Foreskin melanocyte (primary cell): ENCODE measurements at places on chromosomes 16 and 17.

DNA sequence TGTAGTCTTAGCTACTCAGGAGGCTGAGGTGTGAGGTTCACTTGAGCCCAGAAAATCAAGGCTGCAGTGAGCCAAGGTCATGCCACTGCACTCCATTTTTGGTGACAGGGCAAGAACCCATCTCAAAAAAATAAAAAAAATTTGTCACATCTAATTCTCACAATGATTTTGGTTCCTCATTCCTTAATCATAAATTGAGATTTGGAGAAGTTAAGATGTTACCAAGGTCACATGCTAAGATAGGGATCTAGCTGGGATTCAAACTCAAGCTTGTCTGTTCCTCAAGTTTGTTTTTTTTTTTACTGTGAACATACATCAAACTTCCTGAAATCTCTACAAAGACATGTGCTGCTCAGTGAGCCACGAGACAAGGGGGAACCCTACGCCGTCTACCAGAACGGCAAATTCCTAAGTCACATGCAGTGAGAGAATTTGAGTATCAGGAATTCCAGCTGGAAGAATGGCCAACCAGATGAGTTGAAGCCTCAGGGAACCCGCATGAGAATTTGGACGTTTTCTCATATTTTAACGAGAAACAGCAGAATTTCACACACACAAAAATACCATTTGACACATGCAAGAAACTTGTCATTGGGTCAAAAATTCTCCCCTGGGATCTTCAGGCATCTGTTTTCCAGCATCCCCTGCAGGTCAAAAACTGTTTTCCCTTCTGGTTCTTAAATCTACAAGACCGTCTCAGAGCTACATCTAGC lies 414.1 kb upstream of the GOT2 start:
- peak; percentile 7 for DNase-seq

DNA sequence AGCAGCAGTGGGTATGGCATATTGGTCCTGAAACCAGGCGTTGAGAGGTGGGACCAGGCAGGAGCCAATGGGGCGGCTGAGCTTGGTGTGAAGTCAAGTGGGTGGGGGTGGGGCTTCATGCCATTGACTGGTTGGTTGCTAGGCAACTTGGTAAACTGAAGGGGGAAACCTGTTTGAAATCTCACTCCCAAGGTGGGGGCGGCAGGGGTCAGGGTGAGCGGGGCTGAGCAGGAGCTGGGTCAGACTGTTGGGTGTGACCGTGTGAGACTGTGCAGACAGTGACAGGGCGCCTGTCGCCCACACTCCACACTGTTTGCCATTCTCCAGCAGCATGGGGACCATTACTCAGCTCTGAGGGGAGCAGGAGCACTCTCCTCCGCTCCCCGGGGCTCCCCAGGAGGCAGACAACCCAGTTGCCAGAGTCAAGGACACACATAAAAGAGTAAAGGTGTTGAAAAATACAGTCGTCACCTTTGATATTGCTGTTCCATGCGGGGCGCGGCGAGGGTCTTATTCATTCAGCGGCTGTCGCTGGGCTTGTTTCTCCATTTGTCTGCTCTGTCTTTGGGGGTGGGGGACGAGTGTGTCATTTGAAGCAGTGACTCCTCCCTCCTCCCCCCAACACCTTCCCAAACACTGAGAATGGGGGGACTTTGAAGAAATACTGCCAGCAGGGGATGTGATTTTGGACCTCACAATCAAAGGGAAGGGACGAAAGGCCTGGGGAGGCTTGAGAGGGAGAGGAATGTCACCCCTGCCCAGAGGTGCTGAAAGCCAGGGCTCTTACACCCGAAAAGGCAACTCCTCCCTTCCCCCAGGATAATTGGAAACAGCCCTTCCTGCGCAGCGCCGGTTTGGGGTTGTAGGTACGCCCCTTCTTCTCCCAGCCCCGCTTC lies 1.2 kb upstream of the EFNB3 start:
- no peak for DNase-seq

GRCh38 chr16:11610580-11610979 lies 23.9 kb upstream of the LITAF start:
- no peak for DNase-seq

- DNase-seq: no peak
Measured at GRCh38 chr17:33054412-33054811, 62.8 kb downstream of the SPACA3 start.

DNA sequence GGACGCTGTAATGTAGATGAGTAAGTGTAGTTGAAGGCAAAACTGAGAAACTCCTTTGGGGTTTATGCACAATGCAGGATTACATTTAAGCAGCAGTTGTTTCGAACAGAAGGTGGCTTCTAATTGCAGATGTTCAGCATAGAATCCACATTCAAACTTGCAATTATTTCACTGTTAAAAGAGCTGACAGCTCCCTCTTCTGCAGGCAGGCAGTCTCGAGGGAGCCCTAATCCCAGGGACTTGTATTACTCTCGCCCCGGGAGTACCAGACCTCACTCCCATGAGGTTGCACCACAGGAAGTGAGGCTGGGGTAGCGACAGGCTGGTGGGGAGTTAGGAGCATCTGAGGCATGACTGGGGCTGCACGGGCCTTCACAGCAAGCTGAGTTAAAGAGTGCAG lies 484.3 kb upstream of the EEF2KMT start:
- DNase-seq: no peak

DNA sequence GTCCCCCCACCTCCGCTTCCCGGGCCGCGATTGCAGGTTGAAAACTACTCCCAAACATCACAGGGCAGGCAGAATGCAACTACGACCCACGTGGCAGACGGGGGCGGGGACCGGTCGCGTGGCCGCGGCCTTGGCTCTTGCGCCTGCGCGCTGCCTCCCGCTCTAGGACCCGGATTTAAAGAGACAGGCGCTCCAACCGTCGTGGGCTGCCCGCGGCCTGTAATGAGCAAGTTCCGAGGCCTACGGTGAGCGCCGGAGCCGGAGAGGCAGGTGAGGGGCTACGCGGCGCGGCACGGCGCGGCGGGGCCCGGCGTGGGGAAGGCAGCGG lies at the start of gene LIG3:
Gene LIG3 (plus strand): TSS at position 160 of the 328 bp plus-strand sequence. CDS start 2,494 bp downstream, outside the sequence.
- peak; percentile 82 for DNase-seq

- no peak for DNase-seq
Measured at GRCh38 chr16:84593825-84594724, 23.8 kb downstream of the COTL1 start.

GRCh38 chr17:71361656-71362450 lies 759.0 kb upstream of the SOX9 start:
- no peak for DNase-seq

DNA sequence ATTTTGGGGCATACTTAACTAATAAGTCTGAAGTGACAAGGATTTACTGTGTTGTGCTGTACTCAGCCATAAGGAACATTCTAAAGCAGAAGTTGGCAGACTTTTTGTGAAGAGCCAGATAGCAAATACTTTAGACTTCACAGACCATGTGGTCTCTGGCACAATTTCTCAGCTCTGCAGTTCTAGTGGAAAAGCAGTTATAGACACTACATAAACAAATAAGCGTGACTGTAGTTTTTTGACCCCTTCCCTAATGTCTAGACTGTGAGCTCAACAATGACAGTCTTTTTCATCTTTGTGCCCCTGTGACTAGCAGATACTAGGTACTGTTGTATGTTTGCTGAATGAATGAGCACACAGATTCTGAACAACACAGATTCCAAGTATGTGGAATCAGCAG lies 4.9 kb downstream of the RPAIN start:
- peak; percentile 84 for DNase-seq

- DNase-seq: no peak
Measured at GRCh38 chr17:40219594-40220338, 662 bp downstream of the WIPF2 start.

DNA sequence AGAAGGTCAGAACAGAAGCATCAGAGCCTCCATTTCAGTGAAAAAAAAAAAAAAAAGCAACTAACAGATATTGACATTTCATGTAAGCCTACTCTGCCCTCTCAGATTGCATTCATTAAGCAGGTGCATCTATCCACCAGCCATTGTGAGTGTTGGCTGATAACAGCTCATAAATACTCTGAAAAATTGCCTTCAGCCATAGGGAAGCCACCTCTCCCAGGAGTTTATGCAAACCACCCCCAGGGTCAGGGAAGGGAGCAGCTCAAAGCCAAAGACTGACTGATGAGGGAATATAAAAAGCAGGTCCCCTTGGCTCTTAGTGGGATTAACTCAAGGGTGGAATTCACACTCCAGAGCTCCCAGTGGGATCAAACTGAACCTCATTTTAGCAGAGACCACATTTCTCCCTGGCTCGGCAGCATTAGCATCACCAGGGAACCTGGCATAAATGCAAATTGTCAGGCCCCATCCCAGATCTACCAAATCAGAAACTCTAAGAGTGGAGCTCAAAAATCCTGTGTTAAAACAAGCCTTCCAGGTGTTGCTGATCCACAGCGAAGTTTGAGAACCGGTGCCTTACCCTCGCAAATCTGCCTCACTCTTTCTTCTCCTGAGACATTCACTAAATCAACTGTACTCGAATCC lies 14.2 kb downstream of the APOH start:
- DNase-seq: no peak

DNA sequence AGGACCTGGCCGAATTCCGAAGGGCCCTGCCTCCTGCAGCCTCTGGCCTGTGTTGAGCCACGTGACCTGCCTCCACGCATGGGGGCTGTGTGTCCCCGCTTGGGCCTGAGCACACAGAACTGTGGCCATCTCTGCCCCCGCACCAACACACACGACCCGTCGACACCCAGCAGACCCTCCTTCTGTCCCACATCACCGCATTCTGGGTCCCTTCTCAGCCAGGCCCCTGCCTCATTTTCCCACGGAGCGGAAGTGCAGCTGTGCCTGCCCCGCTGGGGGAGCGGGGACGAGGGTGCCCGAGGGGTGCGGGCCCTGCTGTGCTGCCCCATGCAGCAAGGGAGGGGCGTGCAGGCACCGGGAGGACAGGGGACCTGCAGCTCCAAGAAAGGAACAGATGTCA lies 18.4 kb downstream of the NDUFAF8 start:
- DNase-seq: no peak

DNA sequence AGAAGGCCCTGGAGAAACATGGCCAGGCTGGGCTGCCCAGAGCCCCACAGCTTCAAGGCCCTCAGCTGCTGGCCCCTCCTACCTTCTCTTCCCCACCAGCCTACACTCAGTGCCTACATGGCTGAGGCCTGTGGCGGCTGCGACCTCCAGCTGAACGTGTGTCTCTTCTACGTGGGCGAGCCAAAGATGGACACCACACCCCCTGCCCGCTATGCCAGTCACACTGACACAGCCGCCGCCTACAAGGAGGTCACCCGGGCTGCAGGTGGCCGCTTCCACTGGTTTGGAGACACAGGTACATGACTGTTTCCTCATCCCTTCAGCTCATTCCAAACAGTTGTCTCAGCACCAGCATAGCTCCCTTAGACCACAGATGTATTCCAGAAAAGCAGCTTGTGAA lies 29.5 kb upstream of the SDR42E2 start:
- DNase-seq: no peak

DNA sequence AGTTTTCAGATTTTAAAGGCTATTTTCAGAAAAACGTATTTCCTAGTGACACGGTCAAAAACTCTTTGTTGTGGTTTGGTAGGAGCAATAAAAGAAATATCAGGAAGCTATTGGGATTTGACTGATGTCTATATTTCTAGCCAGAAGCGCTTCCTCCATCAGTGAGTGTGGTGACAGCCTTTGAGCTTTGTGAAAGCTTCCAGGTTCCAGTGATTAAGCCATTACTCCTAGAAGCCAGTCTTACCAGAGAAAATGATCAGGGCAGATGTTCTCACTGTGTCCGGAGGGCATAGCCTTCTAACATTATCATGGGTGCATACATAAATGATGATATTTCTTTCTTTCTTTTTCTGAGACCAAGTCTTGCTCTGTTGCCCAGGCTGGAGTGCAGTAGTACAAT lies 39.6 kb downstream of the MAP2K6 start:
- no peak for DNase-seq

DNA sequence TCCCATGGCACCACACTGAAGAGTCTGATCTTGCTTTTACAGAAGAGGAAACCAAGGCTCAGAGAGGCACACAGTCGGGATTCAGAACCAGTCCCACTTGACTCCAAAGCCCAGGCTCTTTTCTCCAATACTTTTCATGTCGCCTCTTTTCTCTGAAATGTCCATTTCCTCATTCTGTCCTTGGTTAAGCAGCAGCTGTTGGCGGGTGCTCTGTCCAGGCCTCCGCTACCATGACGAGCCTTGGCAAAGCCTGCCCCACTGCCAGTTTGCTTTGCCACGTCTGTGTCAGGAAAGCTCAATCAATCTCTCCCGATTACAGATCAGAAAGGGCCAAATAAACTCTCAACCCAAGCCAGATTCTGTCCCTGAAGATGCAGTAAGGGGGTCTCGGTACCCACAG lies 9.1 kb upstream of the CEP295NL start:
- DNase-seq: no peak

DNA sequence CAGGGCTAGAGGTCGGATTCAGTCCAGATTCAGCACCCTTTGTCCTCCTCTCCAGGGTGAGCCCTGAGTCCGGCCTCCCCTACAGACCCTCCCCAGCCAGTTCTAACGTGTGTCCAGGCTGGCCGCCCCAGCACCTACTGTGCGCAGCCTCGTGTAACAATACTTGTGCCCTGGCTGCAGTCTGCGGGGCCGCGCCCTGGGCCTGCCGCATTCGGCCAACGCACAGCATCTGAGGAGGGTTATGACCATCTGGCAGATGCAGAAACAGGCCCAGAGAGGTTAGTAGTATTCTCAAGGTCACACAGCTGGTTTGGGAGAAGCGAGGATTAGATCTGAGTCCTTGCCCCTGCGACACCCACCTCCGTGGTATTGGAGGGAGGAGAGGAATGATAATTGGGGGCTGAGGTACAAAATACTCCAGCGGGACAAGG lies 968 bp downstream of the RIPOR1 start:
- DNase-seq: no peak

DNA sequence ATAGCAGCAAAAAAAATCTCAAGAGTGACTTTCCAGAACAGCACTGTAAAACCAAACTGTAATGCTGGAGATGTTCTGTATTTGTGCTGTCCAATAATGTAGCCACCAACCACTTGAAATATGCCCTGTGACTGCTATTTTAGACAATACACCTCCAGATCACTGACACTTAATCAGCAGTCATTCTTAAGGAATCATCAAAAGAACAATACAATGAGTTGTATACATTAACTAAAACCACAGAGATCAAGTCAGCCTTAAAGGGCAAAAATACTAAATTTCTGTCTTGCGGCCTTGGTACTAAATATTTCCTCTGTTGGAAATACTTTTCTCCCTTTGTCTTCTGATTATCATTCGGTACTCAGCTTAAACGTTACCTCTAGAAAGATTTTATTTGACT lies 33.6 kb upstream of the ANKFY1 start:
- peak; percentile 68 for DNase-seq
